NCI-H1417 treated with DMSO at 0.1 percent for 48 hours (cell line): ENCODE measurements at places on chromosomes 6 and 20.

GRCh38 chr6:117986396-117986795 lies 79.3 kb downstream of the SLC35F1 start:
- DNase-seq, result no peak

- no peak for DNase-seq
Measured at GRCh38 chr6:20180935-20181334, 31.3 kb downstream of the MBOAT1 start.

DNA sequence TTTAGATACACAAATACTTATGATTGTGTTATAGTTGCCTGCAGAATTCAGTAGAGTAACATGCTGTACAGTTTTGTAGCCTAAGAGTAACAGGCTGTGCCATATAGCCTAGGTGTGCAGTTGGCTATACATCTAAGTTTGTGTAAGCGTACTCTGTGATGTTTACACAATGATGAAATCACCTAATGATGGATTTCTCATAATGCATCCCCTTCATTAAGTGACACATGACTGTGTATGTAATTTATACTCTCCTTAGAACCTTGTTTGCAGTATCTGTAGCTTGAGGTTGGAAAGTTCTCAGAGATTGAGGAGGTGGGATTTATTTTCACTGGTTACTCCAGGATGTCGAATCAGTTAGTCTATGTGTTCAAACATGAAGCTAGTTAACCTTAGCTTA lies 67.0 kb upstream of the TMEM30A start:
- no peak for DNase-seq

DNA sequence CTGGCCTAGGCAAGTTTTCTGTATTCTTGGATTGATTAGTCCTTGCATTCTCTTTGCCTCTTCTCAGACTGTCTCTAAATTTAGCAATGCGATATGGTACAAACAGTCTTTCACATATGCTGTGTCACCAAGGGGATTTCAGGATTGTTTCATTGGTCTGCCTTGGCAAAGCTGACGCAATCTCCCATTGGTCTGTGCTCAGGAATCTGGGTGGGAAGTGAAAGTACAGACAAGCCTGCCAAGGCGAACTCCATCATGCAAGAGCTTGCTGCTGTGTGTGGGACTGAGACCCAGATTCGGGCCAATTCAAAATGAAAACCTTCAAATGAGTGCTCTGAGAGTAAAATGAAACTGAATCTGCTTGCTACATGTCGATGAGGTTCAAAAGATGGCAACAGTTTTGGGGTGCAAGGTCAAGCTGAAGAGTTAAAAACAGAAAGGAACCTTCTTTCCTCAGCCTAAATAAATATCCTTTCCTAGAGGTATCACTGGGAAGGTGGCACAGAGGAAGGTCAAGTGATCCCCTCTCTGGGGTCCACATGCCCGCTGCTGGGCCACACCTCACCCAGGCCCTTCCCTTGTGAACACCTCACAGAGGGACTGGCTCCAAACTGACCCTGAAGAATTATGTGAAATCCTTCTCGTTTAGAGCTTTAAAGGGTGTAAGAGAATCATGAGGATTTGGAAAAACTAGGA lies 198.8 kb upstream of the PREP start:
- DNase-seq, result no peak

- no peak for DNase-seq
Measured at GRCh38 chr6:2950713-2951112, 20.7 kb downstream of the SERPINB6 start.

DNA sequence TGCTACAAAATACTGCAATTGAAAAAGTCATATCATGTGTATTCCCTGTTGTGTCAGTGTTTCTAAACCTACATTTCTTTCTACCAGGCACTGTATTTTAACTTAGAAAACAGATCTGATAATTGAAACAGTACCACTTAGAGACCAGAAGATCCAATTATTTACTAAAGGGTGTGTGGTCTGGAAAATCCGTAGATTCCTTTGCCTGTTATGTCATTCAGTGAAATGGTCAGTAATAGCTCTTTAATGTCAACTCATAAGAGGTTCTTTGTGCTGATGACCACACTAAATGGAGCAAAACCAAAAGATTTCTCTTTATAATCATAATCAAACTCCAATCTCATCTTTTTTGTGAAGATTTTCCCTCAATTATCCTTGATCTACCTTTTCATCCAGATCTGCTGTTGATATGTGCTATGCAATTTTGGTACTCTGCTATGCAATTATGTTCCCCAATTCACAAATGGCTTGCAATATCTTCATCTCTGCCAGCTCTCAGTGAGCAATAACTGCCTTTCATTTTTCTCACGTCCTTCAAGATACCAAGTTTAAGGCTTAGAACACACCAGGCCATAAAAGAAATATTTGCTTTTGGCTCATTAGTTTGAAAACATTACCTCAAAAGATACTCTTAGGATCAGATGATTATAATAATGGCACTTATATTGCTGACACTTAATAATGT lies 165.5 kb downstream of the MOXD1 start:
- no peak for DNase-seq

GRCh38 chr6:163423696-163424095 lies 9.2 kb downstream of the QKI start:
- DNase-seq, result no peak

GRCh38 chr6:3433005-3433404 lies 23.8 kb downstream of the SLC22A23 start:
- no peak for DNase-seq

DNA sequence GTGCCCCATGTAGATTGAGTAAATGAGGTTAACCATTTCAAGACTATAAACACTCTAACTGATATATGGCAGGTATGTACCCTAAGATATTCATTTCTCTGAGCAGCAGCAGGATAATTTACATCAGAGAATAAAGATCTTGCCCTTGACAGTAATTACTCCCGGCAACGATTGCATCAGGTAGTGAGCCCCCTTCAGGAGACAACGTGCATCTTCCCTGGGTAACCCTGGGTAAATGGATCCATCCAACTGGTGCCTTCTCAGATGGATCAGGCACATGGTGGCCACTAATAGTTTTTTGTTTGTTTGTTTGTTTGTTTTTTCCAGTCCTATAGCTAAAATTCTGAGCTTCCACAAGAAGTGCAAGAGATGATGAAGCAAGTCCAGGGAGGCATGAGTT lies 469.4 kb upstream of the SLC35B3 start:
- DNase-seq, result no peak

DNA sequence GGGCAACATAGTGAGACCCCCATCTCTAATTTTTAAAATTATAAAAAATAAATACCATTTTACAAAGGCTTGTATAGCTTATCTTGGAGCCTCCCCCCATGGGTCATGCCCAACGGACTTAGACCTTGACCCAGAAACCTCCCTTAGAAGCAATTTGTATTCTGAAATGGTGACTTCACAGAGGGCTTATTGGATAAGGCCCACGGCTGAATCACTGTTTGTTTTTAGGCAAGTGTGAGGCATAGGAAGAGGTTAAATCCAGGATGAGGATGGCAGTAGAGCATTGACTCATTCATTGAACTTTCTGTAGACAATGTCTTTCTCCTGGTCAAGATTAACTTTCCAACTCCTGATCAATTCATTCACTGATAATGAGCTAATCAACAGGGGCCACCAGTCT lies 6.2 kb upstream of the SNAI1 start:
- DNase-seq, result no peak

GRCh38 chr20:34689486-34689885 lies 12.6 kb upstream of the PIGU start:
- DNase-seq, result no peak

DNA sequence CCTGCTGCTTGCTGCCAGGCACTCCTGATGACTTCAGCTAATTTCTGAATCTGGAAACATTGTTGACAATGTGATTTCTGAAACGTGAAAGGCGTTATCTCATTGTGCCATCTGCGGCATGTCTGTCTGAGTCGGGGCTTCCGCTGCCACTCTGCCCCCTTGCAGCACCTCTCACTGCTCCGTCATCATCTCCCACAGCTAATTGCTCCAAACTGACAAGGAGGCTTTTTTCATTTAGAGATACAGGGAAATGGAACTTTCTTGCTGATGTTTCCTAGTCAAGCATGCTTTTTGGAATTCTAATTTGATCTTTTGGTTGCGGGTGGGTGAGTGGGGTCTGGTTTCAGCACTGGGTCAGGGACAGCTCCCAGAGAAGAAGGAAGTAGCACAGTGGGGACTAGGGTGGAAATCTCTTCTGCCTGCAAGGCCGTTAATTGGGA lies 233.5 kb downstream of the DHX35 start:
- DNase-seq, result peak; percentile 56

DNA sequence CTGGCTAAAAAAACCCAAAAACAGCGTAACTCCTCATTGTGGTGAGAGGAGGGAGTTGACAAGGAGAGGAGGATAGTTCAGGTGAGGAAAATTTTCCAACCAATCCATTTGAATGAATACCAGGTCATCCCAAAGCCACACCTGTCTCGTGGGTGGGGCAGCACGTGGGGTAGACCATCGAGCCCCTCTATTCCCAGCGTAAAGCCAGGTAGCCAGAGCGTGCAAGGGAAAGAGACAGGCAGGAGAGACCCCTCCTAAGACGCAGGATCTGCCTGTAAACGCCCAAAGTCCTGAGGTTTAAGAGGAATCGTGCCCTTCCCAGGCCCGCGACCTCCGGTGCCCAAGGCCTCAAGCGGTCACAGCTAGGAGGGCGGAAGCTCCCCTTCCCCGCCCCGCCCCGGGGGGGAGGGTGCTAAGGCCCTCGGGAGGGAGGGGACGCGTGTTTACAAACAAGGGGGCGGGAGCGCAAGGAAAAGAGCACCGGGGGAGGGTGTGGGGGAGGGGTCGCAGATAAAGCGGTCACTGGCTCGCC lies 712 bp downstream of the RXRB start:
- DNase-seq, result no peak

DNA sequence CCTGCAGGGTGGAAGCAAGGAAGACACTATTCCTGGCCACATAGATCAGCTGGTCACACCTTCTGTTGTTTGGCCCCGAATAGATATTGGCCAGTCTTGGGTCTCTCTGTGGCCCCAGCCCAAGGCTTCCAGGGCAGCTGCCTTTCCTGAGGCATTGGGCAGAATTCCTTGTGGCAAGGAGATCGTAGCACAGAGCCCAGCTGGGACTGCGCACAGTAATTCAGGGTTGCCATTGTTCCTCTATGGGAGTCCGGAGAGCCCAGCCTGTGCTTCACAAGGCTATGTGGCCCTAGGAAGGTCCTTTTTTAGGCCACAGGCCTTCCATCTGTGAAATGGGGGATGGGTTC lies 6.9 kb downstream of the SGK2 start:
- DNase-seq, result no peak

DNA sequence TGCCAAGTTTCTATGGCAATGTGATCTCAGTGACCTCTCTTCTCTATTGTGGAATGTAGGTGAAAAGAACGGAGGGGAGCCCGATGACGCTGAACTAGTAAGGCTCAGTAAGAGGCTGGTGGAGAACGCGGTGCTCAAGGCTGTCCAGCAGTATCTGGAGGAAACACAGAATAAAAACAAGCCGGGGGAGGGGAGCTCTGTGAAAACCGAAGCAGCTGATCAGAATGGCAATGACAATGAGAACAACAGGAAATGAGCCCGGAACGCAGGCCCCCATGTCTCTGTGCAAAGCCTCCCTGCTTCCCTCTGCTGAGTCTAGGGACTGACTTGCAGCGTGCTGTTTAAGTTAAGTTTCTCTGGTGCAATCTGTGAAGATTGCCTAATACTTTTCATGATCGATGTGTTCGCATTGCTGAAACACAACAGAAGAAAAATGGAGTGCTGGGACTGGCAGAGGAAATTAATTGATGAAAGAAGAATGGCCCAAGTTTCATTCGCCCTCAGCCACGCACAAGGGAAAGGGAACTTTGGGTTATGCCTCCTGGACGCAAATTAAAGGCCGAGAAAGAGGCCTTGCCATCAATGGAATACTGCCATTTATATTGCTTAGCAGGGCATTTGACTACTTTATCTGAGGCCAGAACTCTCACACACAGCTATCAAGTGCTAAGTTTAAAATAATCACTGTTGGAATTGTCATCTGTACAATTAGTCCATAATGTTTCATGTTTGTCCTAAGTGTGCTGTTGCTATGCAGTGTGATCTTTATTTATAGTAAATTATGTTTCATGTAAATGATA lies 146.4 kb downstream of the AKAP7 start:
- DNase-seq, result no peak

GRCh38 chr6:16982807-16983206 lies 119.0 kb upstream of the STMND1 start:
- no peak for DNase-seq

DNA sequence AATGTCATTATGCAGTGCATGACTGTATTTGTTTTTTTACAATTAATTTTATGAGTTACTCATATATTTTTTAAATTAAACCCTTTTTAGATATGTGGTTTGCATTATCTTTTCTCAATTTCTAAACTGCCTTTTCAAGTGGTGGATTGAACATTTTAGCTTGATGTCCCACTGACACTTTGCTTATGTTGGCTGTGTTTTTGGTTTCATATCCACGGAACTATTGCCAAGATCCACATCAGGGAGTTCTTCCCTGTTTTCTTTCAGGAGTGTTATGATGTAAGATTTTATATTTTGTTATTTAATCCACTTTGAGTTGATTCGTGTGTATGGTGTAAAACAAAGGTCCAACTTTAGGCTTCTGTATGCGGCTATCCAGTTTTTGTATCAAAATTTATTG lies 1144.9 kb upstream of the EYS start:
- DNase-seq, result no peak

DNA sequence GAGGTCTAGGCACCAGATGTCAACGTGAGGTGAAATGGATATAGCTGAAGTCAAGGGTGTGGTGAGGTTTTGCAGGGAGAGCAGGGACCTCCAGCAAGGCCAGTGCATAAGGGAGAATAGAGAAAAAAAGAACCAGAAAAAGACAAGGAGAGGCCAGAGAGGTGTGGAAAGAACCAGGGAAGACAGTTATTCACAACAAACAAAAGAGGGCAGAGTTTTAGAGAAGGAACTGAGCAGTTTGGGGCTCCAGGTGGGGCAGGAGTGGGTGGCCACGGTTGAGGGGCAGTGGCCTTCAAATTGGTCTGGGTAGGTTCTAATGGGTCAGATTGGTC lies 11.6 kb upstream of the NQO2 start:
- no peak for DNase-seq

- no peak for DNase-seq
Measured at GRCh38 chr6:7998103-7998725, 66.0 kb downstream of the BLOC1S5 start.

DNA sequence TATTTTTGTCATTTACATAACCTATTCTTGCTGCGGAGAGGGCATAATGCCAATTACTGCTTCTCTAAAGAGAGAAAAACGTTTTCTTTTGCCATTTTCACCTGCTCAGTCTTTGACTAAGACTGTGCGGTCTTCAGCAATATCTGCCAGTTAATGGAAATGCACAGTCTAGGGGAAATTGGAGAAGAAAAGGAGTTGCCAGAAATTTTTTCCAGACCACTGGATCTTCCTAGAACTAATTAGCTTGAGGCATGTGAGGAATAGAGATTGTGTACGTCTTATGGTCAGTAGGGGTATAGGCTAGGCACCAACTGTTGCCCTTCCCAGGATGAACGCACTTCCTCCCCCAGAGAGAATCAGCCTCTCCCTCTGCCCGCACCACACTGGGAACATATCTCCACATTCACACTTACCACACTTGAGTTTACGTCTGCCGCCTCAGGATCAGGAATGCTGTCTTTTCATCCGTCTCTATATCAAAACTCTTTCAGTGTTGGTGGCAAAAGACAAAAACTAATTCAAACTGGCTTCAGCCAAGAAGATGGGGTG lies 67.9 kb upstream of the E2F3 start:
- DNase-seq, result no peak

GRCh38 chr6:90460051-90460450 lies 126.8 kb downstream of the MAP3K7 start:
- DNase-seq, result no peak
